Stimulated activated CD8-positive, alpha-beta memory T cell treated with anti-CD3 and anti-CD28 coated beads, Interleukin-4, amount 100 ng/mL, for 48 hours (primary cell): ENCODE measurements at places on chromosomes 4 and X.

DNA sequence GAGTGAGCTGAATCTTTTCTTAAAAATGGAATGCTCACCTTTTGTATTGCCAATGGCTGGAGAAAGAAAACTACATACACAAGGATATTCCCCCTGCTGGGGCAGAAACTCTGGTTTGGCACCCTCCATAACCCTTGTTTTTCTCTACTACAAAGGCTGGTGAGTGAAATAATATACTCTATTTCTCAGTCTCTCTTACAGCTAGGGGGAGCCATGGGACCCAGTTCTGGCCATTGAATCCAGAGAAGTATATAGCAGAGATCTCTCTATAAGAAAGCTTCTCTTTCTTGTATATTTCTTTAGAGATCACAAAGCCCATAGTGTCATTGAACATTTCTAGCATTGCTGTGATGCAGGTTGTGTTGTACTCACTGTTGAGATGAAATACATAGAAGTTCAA, 49.8 kb downstream of the SMPX start:
- no peak for DNase-seq

- no peak for DNase-seq
Observed at GRCh38 chrX:153766871-153767673, 3.0 kb downstream of the PLXNB3 start.

GRCh38 chr4:140617499-140618248, 48.9 kb upstream of the UCP1 start:
- no peak for DNase-seq

GRCh38 chrX:130378024-130378669, 7.3 kb downstream of the GPR119 start:
- DNase-seq: no peak

GRCh38 chr4:61590881-61591280, 390.8 kb downstream of the ADGRL3 start:
- no peak for DNase-seq

DNA sequence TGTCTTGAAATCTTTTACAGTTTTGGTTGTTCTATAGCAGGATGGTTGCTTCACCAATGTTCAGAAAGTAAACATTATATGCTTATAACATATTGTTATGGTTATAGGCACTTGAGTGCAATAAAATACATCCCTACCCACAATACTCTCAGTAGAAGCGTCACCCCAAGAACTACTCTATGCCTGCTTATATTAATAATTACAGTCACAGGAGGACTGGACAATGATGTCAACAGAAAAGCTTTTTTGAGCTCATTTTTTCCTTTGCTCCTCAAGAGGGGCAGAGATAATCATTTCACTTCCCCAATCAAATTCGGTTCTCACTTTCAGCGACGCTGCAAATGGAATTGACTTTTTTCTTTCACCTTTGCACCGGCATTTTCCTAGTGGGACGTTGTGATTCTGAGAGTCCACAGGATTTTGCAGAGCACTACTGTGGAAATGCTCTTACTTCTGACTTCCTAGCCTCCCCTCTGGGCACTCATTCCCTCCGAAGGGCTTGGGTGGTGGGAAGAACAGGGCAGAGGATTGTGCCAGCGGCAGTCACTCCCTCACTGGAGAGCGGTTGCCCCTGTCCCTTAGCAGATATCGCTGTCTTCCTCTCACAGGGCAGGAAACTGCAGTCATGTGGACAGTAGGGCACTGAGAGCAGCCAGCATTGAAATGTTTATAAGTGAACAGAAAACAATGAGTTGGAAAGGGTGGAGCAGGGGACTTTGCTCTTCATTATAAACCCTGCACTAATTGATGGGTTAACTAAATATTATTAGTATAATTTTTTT, 24.9 kb upstream of the SGMS2 start:
- DNase-seq: no peak

- peak; percentile 99 for DNase-seq
Observed at GRCh38 chr4:705278-706082, at the start of gene PCGF3. Gene PCGF3 (plus strand): TSS chr4:705832. CDS start chr4:733681, 27,849 bp downstream.

DNA sequence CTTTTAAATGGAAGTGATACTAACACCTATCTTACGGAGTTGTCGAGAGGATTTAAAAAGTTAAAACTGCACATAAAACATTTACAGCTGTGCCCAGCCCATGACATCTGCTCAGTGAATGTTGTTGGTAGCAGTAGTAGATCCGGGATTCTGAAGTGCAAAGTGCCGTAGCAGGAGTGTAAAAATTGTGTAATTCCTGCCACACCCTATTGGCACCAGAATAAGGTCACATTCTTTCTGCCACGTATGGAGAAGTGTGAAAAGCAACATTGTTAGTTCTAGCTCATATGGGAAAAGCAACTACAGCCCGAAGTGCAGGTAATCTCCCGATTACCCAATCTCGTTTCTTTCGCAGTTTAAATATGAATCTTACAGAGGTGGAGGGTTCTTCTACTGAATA, 31.2 kb downstream of the PRIMPOL start:
- no peak for DNase-seq

DNA sequence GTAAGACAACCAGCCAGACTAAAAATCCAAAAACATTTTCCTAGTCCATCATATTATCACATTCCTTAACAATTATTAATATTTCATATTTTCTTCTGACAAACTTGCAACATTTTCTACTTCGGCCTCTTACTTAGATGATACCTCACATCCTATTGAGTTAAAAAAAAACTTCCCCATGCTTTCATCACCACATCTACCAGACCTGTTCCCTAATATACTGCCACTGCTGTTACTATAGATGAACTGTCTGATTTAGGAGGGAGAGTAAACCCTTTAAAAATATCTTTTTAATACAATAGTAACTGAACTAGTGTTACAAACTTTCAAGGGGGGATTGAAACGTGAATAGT, 1.5 kb downstream of the FAM200B start:
- DNase-seq: no peak

- DNase-seq: no peak
Observed at GRCh38 chrX:154333837-154334271, 38.3 kb downstream of the TKTL1 start.

- DNase-seq: no peak
Observed at GRCh38 chr4:8381814-8382581, 58.5 kb downstream of the ACOX3 start.

DNA sequence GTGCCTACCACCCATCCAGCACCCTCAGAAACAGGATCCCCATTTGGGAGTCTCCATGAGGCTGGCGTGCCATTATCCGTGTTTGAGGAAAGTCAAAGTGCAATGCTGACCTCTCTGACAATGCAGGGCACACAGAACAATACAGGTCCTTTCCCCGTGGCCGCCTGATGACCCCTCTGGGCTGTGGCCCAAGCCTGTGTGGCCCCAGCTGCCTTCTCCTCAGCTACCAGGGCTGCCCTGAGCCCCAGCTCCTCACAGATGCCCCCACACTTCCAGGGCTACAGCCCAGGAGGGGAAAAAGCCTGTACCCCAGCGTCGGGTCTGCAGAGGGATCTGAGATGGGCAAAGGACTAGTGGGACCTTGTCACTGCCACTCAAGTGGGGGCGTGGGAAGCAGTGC, 15.5 kb downstream of the ZFYVE28 start:
- DNase-seq: no peak

- no peak for DNase-seq
Observed at GRCh38 chrX:53268173-53268572, 13.2 kb downstream of the IQSEC2 start.

DNA sequence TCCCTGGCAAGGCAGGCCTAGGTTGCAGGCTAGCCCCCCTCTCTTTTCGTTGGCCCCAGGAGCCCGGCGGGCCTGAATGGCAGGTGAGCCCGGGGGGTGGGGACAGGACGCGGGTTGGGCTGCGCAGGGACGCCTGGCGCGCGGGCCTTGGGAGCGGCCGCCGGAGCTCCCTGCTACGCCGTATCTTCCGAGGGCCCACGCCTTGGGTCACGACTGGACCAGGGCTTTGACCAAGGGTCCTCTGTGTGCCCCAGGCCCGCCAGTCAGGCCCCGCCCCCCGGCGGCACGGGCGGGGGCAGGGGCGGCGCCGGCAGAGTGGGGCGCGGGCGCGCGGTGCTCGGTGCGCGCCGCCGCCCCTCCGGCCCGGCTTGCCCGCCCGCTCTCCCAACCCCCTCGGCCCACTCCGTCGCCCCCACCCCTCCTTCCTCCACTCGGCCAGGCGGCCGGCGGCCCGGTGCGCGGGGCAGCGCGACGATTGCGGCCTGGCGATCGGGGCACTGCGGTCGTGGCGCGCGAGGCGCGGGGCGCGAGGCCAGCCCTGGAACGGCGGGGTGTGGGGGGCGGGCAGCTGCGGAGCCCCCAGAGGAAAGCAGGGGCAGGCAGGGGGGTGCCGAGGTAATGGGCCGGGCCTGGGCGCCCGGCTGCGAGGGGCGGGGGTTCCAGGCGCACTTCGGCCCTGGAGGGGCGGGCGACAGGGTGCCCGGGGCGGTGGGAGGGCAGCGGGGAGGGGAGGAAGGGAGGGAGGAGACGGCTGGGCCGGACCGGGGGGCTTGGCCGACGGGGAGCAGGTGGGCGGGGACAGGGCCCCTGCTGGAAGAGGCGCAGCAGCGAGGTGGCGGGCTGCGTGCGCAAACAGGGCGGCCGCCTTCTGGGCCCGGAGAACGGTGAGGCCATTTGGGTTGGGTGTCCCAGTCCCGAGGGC, at the start of gene PRRG3:
PRRG3 (plus strand) TSS at position 798 of the 922 bp plus-strand sequence. CDS start 3,357 bp downstream, outside the sequence.
- no peak for DNase-seq

DNA sequence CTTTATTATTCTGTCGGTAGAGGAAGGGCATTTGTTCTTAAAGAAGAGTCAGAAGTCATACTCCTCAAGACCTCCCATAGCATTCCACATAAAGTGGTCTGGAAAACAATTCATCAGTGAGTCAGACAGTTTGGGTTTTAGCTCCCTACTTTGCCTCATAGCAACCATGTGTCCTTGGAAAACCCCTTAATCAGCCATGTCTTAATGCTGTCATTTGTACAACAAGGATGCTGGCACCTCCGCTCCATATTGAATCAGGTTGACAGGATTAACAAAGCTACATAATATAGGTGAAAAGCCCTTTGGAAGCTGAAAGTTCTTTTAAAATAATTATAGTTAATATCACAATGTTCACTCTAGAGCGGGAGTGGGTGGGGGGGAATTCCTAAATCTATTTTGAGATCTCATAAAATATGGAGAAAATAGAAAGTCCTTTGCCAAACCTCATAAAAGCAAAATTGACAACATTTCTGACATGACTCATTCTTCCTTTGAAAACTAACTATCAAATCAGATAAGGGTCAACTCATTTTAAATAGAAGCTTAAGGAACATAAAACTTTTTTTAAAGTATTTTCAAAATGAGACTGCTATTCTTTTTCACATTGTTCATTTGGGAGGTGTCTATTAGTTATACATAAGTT, 37.3 kb upstream of the GUCY1A1 start:
- no peak for DNase-seq

- DNase-seq: no peak
Observed at GRCh38 chrX:18598413-18598812, 73.5 kb downstream of the RS1 start.
